ENCODE measurements at places on chromosomes 3 and 15.

- DNase-seq = no peak
Measured at GRCh38 chr3:13077431-13078162, 4.4 kb upstream of the IQSEC1 start.

DNA sequence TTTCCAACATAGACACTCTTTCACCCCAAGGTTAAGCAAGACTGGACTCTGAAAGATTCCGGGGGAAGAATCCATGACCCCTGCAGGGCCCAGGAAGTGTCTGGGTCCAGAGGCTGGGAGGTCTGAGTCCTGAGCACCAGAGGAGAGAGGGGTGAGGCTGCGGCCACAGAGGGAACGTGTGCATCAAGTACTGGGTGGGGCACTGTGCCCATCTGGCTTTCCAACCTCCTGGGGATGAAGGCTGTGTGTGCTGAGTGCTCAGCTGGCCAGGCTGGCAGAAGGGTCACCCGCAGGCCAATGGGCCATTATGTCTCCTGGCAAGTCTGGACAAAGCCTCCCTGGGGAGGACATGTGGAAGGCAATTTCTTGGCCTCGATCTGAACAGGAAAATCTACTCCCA lies 3.3 kb downstream of the CHRNA3 start:
- peak; percentile 20 for DNase-seq

- no peak for DNase-seq
Measured at GRCh38 chr3:150059729-150060128, 89.0 kb upstream of the PFN2 start.

- no peak for DNase-seq
Measured at GRCh38 chr15:57472861-57473260, 96.6 kb downstream of the CGNL1 start.

DNA sequence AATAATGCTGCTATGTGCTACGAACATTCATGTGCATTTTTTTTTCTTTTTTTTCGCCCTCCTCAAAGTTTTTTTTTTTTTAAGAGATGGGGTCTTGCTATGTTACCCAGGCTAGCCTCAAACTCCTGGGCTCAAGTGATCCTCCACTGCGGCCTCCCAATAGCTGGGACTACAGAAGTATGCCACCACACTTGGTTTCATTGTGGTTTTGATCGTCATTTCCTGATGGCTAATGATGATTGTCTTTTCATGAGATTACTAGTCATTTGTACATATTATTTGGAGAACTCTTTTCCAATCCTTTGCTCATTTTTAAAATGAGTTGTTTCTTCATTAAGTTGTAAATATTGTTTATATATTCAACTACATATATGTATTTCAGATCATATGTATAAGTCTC lies 48.8 kb downstream of the FBXO22 start:
- no peak for DNase-seq

DNA sequence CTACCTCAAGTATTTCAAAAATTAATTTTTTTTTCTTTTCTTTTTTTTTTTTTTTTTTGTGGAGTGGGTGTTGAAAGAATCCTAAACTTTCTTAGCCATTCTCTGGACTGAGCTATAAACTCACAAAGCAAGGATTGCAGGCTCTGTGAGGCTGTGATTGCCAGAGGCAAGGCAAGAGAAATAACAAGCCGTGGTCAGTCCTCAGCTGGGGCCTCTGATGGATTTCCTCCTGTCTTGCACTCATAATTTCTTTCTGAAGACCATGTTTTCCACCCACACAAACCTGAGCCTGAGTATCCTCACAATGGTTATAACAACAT lies 1.3 kb downstream of the CX3CR1 start:
- peak; percentile 4 for DNase-seq

DNA sequence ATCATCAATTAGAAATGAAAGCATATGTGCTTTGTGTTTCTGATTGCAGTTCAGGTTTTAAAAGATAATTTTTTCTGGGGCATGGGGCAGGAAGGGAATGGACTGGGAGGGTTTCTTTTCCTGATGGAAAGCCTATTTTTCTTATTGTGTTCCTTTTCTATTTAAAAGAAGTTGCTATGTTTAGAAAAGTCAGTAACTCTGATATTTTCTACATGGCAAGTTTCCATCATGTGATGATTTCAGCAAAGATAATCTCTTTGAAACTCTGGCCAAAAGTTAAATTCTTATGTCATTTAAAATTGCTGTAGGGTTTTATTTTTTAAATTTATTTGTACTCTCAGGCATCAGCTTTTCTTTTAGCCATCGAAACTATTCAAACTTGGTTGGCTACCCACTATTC lies 601.2 kb downstream of the FOXP1 start:
- DNase-seq = no peak

- DNase-seq = no peak
Measured at GRCh38 chr15:39666677-39667076, 85.8 kb downstream of the THBS1 start.

- no peak for DNase-seq
Measured at GRCh38 chr3:66335671-66336070, 114.9 kb downstream of the SLC25A26 start.

DNA sequence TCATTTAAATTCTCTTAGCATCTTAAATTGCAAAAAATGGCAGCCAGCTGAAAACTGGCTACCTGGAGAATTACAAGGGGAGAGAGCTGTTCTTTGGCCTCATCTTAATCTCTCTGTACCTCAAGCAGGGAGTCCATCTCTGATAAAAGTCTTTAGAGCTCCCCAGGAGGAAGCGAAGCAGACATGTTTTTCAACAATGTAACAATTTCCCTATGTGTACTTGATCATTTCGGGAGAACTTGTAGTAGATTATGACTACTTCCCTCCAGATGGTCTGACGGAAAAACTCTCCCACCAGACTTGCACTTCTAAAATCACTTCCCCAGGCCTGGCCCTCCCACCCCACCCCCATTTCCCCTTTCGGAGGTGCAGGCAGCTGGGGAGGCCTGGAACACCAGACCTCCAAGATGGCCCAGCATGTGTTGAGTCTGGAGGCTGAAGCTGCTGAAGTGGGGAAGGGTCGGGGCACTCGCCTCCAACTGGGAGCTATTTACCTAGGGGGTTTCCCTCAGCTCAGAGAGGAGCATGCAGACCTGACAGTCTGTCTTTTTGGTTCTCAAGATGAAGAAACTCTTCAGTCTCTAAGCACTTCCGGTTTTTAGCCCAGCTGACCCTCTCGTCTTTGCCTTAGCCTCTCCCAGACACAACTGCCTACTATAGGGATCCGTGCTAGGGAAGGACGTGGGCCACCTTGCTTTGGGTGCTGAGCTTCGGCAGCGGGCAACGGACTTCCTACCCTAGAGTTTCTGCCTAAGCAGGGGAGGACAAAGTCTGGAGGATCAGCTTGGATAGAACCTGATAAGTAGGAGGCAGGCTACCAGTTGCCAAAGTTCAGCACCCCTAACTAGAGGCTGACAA lies 164.0 kb upstream of the TBL1XR1 start:
- no peak for DNase-seq

All from H9 (cell line).